ENCODE measurements at places on chromosomes 7 and 10.

DNA sequence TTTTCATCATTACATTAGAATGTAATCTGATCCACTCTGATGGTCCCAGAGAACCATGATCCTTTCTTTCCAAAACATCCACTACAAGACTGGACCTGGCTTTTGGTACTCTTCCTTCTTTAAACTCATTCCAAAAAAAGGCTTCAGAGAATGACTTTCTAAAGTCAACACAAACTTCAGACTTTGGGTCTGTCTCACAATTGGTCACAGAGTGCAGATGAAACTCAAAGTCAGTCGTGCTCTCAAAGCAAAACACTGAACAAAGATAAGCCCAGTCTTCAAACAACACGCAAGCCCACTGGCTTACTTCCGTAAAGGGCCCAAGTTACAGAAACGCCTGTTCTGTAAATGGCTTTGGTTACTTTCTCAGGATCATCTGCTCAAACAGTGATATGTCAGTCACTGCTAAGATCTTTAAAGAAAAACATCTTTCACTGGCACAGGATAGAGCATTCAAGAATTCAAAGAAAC, 250.9 kb upstream of the MKLN1 start:
- no peak for DNase-seq

DNA sequence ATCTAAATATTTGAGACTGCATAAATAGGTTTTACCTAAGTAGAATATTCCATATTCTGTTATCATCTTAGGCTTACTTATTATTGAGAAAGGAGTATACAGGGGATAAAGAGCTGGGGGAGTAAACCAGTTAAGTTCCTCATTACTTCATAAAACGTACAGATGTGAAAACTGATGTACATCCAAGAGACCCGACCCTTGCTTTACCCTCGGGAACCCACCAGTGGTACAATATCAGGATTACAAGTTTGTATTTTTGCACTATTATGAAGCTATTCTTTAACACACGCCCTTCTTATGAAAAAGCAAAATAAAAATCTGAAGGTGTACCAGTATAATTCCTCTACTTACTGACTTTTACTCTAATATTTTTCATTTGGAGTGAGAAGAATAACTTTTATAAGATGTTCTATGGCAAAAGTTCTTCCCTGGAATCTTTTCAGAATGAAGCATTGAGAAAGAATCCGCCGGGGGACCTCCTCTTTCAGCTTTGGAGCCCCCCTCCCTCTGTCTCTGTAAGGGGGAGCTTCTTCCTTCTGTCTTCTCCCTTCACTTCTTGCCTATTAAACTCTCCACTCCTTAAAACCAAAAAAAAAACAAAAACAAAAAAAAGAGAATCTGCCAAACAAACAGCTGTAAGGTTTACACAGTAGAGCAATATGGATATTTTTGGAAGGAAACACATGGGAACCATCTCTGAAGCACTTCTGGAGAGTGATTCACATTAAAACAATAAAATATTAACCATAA, 550.0 kb downstream of the TNS3 start:
- DNase-seq: no peak

GRCh38 chr7:86943447-86943846, 116.0 kb downstream of the ELAPOR2 start:
- no peak for DNase-seq

DNA sequence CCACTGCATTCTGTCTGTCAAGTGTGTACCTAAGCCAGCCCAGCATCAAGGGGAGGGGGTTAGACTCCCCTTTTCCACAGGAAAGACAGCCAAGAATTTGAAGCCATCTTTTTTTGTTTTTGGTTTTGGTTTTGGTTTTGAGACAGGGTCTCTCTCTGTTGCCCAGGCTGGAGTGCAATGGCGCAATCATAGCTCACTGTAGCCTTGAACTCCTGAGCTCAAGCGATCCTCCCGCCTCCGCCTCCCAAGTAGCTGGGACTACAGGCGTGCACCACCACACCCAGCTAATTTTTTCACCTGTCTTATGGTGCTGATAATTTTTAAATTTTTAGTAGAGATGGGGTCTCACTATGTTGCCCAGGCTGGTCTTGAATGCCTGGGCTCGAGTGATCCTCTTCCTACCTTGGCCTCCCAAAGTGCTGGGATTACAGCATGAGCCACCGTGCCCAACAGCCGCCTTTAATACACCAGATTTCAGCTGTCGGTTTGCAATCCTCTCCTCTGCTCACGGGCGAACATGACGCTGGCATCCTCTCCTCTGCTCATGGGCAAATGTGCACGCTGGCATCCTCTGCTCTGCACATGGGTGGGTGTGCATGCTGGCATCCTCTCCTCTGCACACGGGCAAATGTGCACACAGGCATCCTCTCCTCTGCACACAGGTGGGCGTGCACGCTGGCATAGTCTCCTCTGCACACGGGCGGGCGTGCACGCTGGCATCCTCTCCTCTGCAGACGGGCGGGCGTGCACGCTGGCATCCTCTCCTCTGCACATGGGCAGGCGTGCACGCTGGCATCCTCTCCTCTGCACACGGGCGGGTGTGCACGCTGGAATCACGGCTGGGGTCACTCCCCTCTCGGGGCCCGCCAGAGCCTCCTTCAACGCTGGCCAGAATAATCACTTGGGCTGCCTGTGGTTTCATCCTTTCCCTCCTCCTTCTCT, 56.0 kb upstream of the PDGFA start:
- no peak for DNase-seq

DNA sequence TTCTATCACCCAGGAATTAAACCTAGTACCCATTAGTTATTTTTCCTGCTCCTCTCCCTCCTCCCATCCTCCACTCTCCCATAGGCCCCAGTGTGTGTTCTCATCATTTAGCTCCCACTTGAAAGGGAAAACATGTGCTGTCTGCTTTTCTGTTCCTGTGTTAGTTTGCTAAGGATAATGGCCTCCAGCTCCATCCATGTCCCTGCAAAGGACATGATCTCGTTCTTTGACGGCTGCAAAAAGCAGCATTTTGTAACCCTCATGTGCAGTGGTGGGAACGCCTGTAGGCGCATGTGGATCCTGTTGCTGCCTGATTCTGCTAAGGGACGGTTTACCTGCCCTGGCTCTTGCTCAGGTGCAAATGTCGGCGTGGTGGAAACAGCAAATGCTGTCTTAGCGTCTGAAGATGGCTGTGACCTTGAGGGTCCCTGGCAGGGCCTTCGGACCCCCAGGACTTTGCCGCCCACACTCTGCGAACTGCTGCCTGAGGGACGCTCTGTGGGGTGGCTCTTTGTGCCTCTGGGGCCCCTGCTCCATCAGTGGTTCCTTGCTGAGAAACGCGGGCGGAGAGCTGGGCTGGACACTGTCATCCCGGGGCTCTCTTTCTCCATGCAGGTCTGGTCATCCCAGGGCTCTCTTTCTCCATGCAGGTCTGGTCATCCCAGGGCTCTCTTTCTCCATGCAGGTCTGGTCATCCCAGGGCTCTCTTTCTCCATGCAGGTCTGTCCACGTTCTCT, 5.6 kb upstream of the MTG1 start:
- DNase-seq: no peak

- no peak for DNase-seq
These were observed 8.6 kb upstream of the TLX1 start for GRCh38 chr10:101122270-101123084.

GRCh38 chr10:1824928-1825327, 87.6 kb upstream of the ADARB2 start:
- no peak for DNase-seq

DNA sequence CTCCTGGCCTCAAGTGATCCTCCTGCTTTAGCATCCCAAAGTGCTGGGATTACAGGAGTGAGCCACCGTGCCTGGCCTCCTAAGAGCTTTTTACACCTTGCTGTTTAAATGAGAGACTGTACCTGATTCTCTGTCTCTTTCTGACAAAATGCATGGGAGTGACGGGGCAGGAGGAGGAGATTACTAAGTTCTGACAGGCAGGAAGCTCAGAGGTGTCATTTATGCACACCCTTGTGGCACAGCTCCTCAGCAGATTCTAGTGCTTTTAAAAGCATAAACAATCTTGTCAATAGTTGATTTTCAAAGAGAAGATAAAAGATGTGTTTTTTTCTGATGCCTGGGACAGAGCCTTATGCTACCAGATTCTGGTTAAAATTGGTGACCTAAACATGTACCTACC, 39.7 kb upstream of the STEAP4 start:
- DNase-seq: no peak

- no peak for DNase-seq
These were observed 2.0 kb upstream of the ZNF398 start for GRCh38 chr7:149145031-149145845.

DNA sequence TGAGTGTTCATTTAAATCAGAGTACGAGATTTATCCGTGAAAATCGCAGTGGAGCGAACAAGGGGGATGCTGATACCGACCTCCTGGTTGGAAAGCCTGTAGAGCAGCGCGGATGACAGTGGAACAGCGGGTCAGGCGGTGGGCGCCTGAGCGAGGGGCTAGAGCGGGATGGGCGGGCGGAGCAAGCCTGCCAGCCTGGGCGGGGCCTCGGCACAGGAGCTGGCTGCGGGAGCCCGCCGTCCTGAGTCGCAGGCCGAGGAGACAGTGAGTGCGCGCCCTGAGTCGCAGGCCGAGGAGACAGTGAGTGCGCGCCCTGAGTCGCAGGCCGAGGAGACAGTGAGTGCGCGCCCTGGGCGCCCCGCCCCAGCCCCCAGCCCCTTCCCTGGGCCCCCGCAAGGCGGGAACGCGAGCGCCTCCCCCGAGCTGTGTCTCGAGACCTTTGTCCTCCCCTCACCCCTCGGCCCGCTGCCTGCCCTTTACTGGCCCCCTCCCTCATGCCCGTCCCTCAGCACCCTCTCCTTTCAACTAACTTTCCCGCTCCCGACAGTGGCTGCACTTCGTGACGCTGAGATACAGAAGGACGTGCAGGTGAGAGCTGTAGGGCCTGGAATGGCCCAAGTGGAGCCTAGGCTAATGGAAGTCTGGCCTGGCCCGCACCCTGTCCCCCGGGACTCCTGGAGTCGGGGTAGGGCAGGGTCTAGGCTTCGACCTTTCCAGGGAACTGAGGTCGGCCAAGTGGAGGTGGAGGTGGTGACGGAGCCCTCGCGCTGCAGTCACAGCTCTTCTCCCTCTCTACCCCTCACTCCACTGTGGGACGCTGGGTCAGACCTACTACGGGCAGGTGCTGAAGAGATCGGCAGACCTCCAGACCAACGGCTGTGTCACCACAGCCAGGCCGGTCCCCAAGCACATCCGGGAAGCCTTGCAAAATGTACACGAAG, at the start of gene AS3MT:
AS3MT (plus strand) TSS at position 213 of the 941 bp plus-strand sequence; CDS start at position 336, 123 bp downstream.
- no peak for DNase-seq

DNA sequence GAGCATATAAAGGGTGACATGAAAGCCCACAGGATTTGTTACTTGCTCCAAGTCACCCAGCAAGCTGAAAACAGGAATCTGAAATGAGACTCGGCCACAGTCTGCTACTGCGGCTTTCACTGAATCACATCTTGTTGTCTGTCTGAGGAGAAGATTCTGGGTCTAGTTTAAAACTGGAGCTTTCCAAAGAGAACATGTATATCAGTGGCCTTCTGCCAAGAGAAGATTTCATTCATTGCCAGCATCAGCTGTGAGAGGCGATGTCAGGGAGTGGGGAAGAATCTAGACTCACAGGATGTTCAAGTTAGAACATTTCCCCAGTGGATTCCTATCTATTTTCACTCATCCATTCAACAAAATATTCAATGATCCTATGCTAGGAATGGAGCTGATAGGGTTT, 122.8 kb downstream of the GALNT17 start:
- no peak for DNase-seq

DNA sequence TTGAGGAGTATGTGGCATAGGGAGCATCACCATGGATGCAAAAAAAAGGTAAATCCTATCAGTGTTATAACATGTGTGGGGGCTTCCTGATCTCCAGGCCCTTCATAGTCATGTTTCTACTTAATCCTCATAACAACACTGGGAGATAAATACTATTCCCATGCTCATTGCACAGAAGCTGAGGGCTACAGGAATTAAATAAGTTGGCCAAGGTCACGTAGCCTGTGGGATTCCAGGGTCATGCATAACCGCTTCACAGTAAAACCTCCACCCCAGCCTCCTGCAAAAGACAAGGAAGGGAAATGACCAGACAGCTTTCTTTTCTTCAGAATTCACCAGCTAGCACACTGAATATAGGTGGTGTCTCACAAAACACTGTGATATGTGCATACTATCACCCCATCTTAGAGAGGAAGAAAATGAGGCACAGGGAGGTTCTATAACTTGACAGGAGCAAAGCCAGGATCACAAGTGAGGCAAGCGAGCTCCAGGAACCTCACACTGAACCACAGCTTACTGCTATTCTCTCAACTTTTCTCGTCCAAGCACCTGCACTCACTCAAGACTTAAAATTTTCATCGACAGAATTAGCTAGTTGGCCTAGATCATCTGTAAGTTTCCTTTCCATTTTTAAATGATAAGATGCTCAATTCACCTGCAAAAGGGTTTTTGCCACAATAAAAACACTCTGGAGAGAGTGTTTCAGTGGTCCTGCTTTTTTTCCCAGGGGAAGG, 13.4 kb downstream of the JAZF1 start:
- no peak for DNase-seq

DNA sequence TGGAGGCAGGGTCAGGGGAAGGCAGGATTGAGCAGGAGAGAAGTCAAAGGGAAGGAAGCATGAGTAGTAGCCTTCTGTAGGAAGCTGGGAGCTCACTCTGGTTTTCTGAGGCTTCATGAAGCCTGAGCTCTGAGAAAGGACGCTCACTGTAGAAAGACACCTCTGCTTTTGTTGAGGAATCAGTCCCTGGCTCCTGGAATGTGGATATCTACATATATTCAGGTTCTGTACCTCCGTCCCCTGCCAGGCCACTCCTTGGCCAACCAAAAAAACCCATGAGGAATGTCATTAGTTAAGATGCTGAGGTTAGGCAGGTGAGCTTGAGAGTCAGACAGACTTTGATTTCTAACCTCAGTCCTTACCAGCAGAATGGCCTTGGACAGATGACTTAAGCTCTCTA, 283.5 kb upstream of the HABP2 start:
- DNase-seq: no peak

GRCh38 chr10:20877986-20878983, 18.8 kb downstream of the NEBL start:
- no peak for DNase-seq

GRCh38 chr10:71409516-71410104, 12.9 kb downstream of the CDH23 start:
- DNase-seq: no peak

GRCh38 chr7:37311355-37311754, 137.3 kb downstream of the ELMO1 start:
- DNase-seq: no peak

- no peak for DNase-seq
These were observed at the start of gene HOXA3 for GRCh38 chr7:27151931-27152815. TSS of gene HOXA3 (minus strand) at chr7:27152583. CDS start at chr7:27110640, 41,943 bp downstream.

GRCh38 chr7:115387137-115387536, 465.2 kb downstream of the MDFIC start:
- DNase-seq: no peak

GRCh38 chr7:2374830-2375728, 20.5 kb downstream of the EIF3B start:
- no peak for DNase-seq

Measured in globus pallidus (tissue), 1 donor.